D721Med (cell line): ENCODE measurements at places on chromosomes 16 and 17.
A peak's percentile ranks its signal among the peaks of the same experiment; 100 is the strongest.

- DNase-seq = no peak
These were observed 782.7 kb upstream of the KIF2B start for GRCh38 chr17:53039981-53040380.

GRCh38 chr17:51046046-51046445 is 74.6 kb downstream of the SPAG9 start:
- DNase-seq = no peak

GRCh38 chr16:85665929-85666328 is 22.8 kb downstream of the GINS2 start:
- no peak for DNase-seq

DNA sequence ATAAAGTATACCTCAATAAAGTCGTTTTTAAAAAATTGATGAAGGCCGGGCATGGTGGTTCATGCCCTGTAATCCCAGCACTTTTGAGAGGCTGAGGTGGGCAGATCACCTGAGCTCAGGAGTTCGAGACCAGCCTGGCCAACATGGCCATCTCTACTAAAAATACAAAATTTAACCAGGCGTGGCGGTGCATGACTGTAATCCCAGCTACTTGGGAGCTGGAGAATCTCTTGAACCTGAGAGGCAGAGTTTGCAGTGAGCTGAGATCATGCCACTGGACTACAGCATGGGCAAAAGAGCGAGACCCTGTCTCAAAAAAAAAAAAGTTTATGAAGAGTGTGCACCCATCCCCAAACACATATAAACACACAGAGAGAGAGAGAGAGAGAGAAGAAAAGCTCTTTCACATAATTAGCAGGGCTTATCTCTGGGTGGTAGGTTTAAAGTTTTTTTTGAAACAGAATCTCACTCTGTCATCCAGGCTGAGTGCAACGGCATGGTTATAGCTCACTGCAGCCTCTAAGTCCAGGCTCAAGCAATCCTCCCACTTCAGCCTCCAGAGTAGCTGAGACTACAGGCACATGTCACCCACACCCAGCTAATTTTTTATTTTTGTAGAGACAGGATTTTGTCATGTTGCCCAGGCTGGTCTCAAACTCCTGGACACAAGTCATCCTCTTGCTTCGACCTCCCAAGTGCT is 3.0 kb downstream of the SREBF1 start:
- no peak for DNase-seq

DNA sequence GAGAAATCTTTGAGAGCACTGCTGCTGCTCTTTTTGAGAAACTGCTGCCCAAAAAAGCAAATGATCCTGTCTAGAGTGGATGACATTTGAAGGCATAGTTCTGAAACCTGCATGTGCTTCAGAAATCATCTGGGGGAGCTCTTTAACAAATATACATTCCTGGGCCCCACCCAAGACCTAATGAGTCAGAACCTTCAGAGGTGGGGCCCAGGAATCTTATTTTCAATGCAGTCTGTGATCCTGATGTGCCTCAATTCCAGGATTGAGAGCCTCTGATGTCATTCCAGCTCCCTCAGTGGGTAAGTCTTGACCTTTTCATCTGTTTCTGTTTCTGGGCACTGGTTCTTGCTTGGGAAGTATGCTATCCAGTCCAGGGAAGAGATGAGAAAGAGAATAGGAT is 42.3 kb downstream of the HNF1B start:
- DNase-seq = no peak

- no peak for DNase-seq
These were observed 28.5 kb upstream of the KDM8 start for GRCh38 chr16:27174798-27175197.

- DNase-seq = no peak
These were observed 36.7 kb upstream of the CIBAR2 start for GRCh38 chr16:85148931-85149330.

- no peak for DNase-seq
These were observed 2.4 kb downstream of the SLC16A3 start for GRCh38 chr17:82231312-82231561.

DNA sequence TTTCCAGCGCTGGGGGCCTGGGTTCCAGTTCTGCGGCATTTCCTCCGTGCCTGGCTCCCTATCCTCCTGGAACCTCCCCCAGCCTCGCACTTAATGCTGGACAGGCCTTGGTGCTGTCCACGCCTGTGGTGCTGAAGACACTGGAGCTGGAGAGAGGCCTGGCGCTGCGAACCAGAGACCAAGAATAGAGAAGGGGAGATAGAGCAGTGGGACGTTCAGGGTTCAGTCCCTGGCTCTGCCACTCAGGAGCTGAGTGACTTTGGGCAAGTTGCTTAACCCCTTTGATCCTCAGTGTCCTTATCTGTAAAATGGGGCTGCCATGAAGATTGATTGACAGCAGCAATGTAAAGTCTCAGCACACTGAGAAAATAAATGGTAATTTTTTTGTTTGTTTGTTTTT is 11.9 kb downstream of the SBK1 start:
- no peak for DNase-seq

DNA sequence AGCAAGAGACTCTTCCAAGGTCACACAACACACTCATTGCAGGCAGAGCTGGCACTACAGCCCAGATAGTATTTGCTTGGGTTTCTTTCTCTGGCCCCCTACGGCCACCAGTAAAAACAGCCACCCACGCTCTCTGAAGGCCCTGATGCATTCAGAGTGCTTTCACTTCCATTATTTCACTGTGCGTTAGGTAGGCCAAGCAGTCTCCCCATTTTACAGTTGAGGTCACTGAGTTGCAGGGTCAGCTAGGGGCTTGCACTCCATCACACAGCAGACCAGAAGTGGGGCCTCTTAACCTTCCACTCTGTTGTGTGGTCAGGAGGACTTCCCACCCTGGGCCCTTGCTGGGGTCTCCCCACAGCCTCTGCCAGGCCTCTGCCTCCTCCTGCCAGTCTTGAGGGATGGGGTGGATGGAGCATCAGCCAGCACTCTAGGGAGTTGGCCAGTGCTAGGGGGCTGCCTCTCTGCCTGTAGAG is 2.5 kb downstream of the TBX21 start:
- DNase-seq = no peak

- no peak for DNase-seq
These were observed 21.8 kb upstream of the CACNG4 start for GRCh38 chr17:66942451-66943264.

GRCh38 chr17:61756561-61756960 is 106.8 kb downstream of the BRIP1 start:
- no peak for DNase-seq

GRCh38 chr16:80612461-80613017 is 71.7 kb downstream of the DYNLRB2 start:
- no peak for DNase-seq

- no peak for DNase-seq
These were observed 702 bp downstream of the NUDT21 start for GRCh38 chr16:56450275-56450985.

DNA sequence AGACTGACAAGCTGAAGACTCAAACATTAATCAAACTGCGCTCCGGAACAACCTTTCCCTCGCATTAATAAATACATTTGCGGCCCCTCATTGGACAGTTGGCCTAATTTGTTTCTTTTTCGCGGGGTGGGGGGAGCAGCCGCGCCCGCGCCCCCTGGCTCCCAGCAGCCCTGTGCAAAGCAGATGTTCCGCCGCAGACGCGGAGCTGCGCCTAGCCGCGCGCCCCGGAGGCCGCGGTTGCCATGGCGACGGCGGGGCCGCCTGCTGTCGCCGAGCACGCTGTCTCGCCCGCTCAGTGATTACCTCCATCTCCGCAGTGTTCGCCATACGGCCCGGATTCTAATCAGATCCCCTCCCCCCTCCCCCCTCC is 25.5 kb downstream of the COPZ2 start:
- peak; percentile 75 for DNase-seq

- no peak for DNase-seq
These were observed 4.7 kb upstream of the NSMCE1 start for GRCh38 chr16:27273330-27273669.

DNA sequence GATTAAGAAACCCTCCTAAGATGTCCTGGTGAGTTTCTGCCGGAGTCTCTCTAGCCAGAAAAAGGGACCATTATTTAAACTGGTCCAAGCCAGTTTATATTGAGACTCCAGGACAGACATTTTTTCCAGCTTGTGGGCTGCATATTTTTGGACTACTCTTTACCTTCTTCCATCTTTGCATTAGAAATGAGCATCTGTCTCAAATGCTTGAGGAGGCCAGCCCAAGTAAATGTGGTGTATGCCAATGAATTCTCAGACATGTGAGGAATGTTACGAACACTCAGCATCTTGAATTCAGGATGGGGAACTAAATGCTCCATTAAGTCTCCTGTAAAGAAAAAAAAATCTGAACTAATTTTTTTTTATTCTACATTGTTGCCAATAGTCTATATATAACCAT is 18.4 kb downstream of the TUBD1 start:
- no peak for DNase-seq

DNA sequence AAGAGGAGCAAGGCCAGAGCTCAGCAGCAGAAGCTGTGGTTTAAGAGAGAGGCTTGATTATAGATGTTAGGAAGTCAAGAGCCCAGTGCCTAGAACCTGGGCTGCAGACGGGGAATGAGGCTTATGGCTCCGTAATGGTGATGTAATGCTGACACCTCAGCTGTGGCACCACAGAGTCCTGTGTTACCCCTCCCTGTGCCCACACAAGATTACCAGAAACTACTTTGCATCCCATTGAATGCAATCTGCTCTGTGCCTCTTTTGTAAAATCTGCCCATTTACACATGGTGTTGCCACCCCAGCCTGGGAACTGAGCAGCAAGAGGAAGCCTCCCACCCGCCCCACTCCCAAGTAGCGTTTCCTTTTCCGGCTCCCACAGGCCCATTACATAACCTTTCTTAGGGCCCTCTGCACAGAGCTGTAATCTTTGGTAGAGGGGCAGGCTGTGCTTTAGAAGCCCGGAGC is 57.0 kb downstream of the PITPNC1 start:
- no peak for DNase-seq

- no peak for DNase-seq
These were observed 216.2 kb downstream of the HS3ST3A1 start for GRCh38 chr17:13385481-13385911.

- DNase-seq = peak; percentile 55
These were observed 2.7 kb downstream of the MPRIP start for GRCh38 chr17:17044846-17045561.
